Heart left ventricle (tissue), 16 donors: ENCODE measurements at places on chromosomes 7 and 10.

GRCh38 chr10:17756557-17757217, 4.7 kb downstream of the TMEM236 start:
- DNase-seq = no peak

DNA sequence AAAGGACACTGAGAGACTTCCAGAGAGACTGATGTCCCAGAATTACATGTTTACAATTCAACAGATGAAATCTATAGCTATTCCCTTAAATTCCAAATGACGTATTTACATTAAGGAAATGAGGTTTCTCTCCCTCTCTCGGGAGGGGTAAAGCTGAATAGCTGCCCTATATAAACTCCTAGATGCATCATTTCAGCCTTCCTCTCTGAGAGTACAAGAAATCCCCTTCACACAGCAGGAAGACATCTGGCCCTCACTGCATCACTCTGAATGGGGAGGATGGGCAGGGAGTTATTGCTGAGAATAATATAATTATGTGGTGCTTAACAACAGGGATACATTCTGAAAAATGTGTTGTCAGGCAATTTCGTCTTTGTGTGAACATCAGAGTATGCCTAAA, 11.0 kb downstream of the POT1 start:
- DNase-seq = no peak

- no peak for DNase-seq
These were observed 371.4 kb downstream of the SUGCT start for GRCh38 chr7:40506158-40506557.

GRCh38 chr7:103944230-103944900, 45.1 kb downstream of the RELN start:
- DNase-seq = no peak

DNA sequence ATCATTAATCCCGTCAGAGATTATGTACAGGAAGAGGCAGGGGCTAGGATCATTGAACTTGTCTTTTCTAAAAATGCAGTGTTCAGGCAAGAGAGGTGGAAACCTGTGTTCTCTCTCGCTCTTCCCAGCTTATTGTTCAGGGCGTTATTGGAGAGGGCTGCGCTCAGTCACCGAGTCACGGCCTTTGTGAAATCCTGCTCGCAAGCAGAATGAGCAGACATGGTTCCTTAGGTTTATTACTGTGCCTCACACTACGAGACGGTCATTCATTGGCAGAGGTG, 631 bp upstream of the PRKRIP1 start:
- no peak for DNase-seq

GRCh38 chr10:96292971-96293920, 11.0 kb upstream of the DNTT start:
- no peak for DNase-seq
